Suppressor macrophage treated with lipopolysaccharide for 4 hours (primary cell): ENCODE measurements at places on chromosomes 11 and 22.

DNA sequence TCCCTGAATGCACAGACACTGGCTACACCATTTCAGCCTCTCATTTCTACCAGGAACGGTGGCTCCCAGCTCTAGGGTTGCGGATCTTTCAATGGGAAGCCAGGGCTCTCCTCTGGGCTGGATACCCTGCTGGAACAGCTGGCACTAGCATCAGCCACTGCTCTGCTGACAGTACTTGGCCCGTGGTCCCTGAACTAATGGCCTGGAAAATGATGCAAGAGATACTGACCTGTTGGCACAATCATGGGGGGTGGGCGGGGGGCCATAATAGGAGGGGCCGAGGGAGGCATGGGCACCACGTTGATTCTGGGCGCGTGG lies 10.7 kb upstream of the TBC1D10A start:
- DNase-seq: no peak

GRCh38 chr11:66470015-66470414 lies 3.3 kb downstream of the PELI3 start:
- DNase-seq: peak; percentile 9

- no peak for DNase-seq
These were observed 12.9 kb upstream of the CAT start for GRCh38 chr11:34425867-34426266.

- DNase-seq: no peak
These were observed 30.9 kb downstream of the OR4D9 start for GRCh38 chr11:59542142-59542810.

- no peak for DNase-seq
These were observed 206.2 kb upstream of the CADM1 start for GRCh38 chr11:115710426-115710825.

DNA sequence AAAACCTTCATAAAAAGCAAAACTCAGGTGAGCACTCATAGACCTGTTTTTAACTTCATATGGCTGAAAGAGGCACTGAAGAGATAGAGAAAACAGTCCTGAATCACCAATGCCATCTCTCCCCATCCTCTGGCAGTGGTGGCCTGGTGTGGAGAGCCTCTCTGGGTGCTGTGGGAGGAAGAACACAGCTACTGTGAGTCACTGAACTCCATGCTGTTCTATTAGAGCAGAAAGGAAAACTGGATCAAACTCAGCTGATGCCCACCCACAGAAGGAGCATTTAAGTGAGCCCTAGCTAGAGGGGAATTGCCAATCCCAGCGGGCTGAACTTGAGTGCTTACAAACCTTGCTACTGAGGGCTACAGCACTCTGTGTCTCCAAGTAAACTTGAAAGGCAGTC lies 115.3 kb upstream of the SESN3 start:
- DNase-seq: peak; percentile 49

DNA sequence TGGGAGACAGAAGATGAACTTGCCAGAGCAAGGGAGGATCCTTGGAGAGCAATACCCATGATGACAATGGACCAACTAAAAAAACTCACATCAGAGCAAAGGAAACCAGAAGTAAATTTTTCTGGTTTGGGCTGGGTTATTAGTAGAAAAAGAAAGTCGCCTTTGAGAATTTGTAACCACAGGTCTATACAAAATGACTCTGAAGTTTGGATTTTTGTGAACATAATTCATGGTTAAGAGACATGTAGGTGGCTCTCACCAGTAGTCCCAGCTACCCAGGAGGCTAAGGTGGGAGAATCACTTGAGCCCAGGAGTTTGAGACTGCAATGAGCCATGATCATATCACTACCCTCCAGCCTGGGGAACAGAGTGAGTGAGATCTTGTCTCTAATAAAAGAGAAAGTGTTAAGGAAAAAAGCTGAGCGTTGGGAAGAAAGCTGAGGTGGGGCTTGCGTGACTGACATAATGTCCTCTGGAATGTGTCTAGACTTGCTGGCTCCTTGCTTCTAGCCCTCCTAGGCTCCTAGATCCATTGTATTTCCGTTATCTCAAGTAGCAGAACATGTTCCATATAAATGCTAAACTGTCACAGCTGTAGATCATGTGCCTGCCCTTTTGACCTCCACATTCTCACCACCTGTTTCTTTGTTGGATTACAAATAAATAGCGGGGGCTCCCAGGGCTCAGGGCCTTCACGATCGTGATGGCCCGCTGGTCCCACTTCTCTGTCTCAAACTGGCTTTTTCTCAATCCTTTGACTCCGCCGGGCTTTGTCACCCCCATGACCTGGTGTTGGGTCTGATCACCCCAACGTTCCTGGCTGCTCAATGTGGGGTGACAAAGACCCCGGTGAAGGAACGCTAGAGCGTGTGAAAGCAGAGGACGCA lies 56.2 kb upstream of the SC5D start:
- DNase-seq: no peak
